Aorta (tissue), 5 donors: ENCODE measurements at places on chromosomes 13 and 19. TPM values are rescaled to one million over a fixed set of nuclear protein-coding genes. Genes with fewer than 3 reads are reported as not detected.

ATP1A3 gene
- total RNA-seq: not detected

PRODH2 gene
- total RNA-seq: not detected

ATXN8OS gene
- not detected for total RNA-seq

CGB8 gene
- not detected for total RNA-seq

DNA sequence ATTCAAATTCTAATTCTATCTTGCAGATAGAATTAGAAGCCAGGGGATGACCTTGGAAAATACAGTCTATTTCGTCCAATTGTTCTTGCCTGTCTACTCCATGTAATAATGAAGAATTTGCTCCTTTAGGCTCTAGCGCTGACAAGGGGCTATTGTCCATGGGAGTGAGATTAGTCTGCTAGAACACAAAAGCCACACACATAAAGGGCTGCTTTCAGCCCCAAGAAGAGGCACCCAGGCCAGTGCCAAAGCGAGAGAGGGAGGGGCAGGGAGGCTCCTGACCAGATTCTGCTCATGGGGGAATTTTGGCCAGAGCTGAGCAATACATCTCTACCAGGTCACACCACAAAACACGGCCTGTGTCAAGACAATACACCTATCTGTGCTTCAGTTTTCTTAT, 1306.9 kb downstream of the UQCRFS1 start:
- DNase-seq: no peak

DNA sequence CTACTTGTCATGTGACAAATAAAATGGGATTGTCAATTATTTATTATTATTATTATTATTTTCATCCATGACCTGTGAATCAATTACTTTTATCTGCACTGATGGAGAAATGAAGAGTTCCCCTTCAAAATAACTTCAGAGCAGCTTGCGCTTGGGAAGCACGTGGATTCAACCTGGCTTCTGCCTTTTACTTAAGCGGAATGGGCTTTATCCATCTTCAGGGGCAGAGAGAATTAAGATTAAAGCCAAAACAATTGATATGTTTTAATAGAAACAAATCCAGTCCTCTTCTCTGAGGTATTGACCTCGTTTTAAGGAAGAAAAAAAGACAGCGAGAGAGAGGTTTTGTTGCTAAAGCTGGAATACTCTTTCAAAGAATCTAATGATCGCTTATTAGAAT, 876 bp downstream of the SACS start:
- DNase-seq: no peak

DNA sequence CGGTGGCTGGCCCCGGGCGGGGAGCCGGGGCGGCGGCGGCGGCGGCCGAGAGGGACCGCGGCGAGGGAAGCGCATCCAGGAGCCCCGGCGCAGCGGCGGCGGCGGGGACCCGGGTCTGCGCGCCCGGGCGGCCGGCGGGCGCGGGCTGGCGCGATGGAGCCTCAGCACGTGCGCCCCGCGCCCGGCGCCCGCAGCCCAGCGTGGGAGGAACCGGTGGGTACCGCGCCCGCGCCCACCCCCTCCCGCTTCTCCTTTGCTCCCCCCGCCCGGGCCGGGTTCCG, 7.8 kb upstream of the DGKH start:
- DNase-seq: no peak

GRCh38 chr13:76331943-76332712, 554.1 kb downstream of the KCTD12 start:
- no peak for DNase-seq

GRCh38 chr13:60148918-60149317, 14.8 kb downstream of the DIAPH3 start:
- DNase-seq: no peak

GRCh38 chr19:46295401-46296201, 1.2 kb upstream of the HIF3A start:
- DNase-seq: no peak

DNA sequence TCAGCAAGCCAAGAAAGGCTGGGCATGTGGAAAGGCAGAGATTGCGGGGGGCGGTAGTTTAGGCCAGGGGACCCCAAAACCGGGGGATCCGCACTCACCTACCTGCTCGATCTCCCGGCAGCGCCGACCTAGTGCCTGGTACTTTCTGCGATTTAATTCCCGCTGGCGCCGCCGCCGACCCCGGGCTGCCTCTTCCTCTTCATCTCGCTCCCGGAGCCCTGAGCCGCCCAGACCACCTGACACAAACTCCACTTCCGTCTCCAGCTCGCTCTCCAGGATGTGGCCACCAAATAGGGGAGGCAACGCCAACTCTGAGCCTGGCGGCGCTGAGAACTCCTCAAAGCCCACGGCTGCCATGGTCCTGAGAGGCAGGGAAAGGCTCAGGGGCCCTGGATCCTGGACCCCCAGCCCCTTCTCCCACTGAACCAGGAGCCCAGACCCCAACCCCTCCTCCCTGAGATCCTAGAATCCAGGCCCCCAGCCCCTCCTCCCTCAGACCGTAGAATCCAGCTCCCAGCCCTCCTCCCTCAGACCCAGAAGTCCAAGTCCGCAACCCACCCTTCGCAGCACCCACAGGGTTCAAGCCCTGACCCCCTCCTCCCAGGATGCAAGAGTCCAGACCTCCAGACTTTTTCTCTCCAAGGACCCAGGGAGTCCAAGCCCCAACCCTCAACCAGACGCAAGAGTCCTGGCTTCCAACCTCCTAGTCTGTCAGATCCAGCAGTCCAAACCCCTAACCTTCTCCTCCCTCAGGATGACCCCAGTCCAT, 933 bp downstream of the TFPT start:
- peak; percentile 84 for DNase-seq

GRCh38 chr13:73334445-73334844, 275.6 kb downstream of the KLF5 start:
- DNase-seq: no peak

DNA sequence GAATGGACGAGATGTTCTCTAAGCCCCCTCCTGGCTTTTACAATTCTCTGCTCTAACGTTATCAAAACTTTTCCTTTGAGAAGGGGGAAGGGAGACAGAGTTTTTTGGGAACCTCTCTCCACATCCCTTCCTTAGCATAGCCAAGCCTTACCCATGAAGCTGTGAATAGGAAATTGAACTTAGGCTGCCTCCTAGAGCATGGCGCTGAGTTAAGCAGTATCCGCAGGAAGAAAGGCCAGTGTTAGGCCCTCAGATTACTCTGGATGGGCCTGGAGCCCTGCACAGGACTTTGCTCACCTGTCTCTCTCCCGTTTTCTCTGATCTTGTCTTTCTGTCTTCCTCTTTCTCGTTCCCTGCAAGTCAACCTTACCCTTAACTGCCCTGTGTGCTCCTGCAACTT, 39.6 kb downstream of the CYP2B6 start:
- no peak for DNase-seq

DNA sequence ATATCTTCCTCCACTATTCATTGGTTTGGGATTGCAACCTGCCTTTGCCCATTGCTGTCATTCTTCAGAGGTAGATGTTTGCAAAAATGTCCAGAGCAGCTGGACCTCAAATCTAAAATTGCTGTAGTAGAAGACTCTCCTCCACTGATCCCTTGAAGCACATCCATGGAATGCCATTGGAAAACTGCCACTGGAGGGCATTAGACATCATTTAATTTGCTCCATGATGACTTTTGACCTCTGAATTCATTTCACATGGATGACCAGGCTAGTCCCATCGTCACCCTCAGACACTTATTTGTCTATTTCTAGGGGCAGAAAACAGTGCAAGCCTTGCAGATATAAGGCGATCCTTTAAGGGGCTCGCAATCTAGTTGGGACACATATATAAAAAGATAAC, 33.9 kb upstream of the FLT1 start:
- DNase-seq: no peak

DNA sequence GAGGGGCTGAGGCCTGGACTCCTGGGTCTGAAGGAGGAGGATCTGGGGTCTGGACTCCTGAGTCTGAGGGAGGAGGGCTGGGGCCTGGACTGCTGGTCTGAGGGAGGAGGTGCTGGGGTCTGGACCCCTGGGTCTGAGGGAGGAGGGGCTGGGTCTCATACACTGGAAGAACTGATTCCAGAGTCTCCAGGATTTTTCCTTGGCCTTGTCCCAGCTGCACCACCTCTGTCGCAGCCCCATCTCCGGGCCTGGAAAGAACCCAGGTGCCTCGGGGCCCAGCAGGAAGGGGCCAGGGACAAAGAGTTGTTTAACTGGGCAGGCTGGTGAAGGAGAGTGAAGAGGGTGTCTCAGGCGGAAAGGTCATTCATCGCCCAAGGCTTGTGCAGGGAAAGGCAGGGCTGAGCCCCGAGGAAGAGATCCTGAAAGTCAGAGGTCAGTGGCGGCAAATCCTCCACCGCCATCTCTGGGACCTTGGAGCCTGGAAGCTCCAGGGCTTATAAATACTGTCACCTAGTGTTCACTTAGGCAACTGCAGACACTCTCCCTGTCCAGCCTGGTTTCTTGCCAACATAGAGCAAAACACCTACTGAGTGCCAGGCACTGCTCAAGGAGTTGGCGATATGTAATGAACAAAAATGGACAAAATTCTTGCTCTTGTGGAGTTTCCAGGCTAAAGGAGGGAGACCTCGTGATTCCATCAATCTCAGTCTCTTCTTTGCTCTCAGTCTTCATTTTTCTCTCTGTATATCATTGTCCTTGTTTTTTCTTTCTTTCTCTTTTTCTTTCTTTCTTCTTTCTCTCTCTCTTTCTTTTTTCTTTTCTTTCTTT, 4.4 kb upstream of the KCNN4 start:
- peak; percentile 70 for DNase-seq
